ENCODE measurements at places on chromosomes 13 and 19.

GRCh38 chr19:19871932-19872331 is 6.2 kb downstream of the ZNF253 start:
- no peak for DNase-seq

GRCh38 chr19:23774524-23774971 is 15.9 kb upstream of the ZNF681 start:
- DNase-seq: no peak

- DNase-seq: no peak
Observed at GRCh38 chr13:23844132-23844531, 45.1 kb downstream of the MIPEP start.

DNA sequence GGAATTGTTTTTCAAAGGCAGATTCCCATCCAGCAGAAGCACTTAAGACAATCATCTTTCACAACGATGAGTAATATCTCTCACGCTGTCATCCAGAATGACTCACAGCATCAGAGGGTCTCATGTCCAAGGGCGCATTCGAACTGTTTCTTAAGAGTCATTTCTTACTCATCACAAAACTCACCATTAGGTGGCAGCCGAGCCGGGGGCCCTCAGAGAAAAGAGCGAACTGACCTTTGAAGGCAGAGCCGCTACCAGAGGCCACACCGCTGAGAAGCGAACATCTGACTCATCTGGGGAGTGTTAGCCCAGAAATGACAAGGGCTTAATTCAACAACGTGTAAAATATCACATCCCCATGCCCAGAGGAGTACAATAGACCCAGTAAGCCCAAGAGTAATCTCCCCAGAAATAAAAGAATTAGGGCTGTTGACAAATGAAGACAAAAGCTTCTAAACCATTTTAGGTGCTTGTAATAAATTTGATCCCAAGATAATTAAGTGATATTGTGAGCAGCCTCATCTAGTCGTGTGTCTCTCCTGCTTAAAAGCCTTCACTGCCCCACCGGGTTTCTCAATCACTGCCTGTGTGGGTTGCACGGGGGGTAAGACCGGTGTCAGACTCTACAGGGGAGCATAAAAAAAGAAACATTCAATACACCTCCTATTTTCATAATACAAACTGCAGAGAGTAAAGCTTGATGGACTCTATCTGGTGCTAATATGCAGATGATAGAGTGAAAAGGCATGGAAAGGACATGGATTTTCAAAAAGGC is 96.2 kb downstream of the CYSLTR2 start:
- peak; percentile 99 for DNase-seq

DNA sequence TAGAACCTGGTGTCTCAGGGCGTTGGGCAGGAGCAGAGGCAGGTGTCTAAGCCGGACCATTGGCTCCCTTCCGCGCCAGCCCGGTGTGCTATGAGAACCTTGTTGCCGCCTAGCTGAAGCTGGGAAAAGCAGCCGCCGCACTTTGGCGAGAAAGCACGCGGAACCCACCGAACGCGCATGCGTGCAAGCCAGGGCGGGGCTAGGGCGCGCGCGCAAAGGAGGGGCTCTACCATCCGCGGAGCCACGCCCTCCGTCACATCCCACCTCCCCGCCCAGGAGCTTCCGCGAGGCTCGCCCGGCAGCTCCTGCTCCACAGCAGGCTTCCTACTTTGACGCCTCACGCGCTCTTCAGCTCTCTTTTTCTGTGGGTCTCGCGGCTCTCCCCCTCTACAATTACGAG is 51.3 kb downstream of the WDR87 start:
- DNase-seq: no peak

- DNase-seq: peak; percentile 43
Observed at GRCh38 chr13:24269821-24270220, 39.6 kb upstream of the C1QTNF9 start.
